ENCODE measurements at places on chromosomes 12 and 14. TPM values are rescaled to one million over a fixed set of nuclear protein-coding genes. Genes with fewer than 3 reads are reported as not detected.

DNA sequence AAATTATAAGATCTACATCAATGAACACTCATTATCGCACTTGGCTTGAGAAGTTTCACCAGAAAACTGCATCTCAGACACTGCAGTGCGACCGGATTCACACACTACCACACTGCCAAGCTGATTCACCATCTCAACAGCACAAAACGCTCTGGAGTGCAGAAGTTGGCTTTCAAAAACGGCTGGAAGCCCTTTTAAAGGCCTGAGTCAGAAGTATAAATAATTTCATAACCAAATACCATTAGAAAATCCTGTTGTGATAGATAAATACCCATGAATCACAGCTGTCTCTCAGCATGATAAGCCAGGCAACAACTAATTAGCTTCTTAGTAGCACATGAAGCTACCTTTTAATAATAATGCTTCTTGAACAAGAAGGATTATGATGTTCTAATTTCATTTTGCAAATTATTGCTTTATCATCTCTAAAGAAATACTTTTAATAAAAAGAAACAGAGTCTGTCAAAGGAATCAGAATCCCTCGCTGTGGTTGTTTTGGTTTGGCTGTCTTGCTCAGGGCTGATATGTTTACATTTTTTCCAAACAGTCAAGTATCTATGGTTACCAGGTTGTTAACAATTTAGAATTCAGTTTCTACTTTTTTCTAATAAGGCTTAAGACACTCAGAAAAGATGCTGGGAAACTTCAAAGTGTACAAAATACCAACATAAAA is 51.2 kb downstream of the SLC2A13 start:
- no peak for DNase-seq

DNA sequence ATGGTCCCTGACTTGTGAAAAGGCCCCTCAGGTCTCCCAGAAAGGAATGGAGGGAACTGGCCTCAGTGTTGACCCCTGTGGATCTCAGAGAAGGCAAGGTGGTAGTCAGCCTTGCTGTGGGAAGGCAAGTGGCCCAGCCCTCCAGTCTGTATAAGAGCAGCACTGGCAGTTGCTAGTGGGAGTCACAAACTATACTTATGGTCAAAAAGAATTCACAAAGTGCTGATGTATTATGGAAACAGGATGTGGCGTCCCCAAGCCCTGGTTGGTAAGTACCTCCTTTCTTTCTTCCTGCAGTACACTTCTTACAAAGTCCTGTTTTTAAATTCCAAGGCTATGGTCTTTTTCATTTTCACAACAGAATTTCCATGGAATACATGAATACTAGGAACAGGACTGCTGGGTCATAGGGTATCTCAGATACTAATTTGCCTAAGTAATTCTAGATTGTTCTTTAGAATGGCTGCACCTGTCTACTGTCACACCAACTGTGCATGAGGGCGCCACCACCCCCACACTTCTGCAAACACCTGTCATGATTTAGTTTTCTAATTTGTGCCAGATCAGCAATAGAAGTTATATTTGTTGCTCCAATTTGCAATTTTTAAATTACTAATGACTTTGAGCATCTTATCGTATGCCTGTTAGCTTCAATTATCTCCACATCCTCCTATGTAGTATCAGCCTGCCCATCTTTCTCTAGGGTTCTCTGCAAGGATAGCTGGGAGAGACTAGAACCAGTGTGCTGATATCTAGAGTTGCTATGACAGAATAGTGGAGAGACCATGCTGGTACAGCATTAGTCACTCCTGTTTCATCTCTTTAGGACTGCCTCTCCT is 40.7 kb upstream of the TMEM263 start:
- no peak for DNase-seq

- no peak for DNase-seq
Observed at GRCh38 chr12:106323537-106323936, 21.0 kb downstream of the TCP11L2 start.

DNA sequence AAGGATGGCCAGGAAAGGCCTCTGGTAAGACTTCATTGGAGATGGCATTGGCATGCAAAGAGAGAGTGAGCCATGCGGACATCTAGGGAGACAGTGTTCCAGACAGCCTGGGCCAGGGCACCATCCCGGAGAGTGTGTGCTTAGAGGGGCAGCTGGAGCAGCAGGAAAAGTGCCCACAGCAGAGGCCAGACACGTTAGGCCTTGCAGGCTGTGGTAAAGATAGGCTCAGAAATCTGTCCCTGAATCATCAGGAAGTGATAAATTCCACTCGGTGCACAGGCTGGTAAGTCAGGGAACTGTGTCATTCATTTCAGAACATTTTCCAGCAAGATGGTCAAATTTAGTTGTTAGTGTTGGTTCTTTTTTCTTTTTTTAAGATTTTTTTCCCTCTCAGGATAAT is 8.8 kb downstream of the GALNT16 start:
- DNase-seq: no peak

- DNase-seq: no peak
Observed at GRCh38 chr14:99147366-99147740, 124.6 kb downstream of the BCL11B start.

GRCh38 chr12:46701356-46701755 is 124.4 kb downstream of the SLC38A4 start:
- no peak for DNase-seq

Gene SBNO1
- 17.7 TPM for total RNA-seq

GRCh38 chr12:25069224-25069623 is 120.3 kb upstream of the BCAT1 start:
- DNase-seq: no peak

DNA sequence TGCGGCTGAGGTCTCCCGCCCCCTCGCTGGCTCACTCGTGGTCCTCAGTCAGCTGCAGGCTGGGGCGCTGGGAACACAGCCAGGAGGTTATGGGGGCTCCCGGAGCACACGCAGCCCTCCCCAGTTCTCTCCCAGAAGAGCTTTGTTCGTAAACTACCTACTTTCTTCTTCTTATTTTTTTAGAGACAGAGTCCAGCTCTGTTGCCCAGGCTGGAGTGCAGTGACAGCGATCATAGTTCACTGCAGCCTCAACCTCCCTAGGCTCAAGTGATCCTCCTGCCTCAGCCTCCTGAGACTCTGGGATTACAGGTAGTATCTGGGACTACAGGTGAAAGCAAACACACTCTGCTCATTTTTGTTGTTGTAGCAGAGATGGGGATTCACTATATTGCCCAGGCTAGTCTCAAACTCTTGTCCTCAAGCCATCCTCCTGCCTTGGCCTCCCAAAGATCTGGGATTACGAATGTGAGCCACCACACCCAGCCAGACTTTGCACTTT is 15.5 kb upstream of the PLA2G1B start:
- DNase-seq: no peak

GRCh38 chr12:94951071-94951934 is 52.2 kb downstream of the NDUFA12 start:
- no peak for DNase-seq

Gene MCRS1
- total RNA-seq: 113 TPM

Gene CISTR
- total RNA-seq: not detected

DNA sequence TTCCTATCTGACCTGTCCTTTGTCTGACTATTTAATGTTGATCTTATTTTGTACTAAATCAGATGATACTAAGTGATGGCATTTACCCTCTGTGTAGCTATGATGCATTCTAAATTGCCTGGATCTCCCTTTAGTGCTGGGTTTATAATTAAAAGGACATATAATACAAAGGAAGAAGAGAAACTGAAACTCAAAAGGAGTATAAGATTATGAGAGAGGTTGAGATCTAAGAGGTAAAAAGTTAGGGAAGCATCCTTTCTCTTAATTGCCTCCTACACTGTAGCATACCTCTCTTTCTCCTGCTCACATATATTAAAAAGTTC is 86.9 kb upstream of the MON2 start:
- DNase-seq: no peak

- DNase-seq: peak; percentile 73
Observed at GRCh38 chr12:111409780-111410430, 4.2 kb downstream of the SH2B3 start.

Gene DAO
- total RNA-seq: not detected

DNA sequence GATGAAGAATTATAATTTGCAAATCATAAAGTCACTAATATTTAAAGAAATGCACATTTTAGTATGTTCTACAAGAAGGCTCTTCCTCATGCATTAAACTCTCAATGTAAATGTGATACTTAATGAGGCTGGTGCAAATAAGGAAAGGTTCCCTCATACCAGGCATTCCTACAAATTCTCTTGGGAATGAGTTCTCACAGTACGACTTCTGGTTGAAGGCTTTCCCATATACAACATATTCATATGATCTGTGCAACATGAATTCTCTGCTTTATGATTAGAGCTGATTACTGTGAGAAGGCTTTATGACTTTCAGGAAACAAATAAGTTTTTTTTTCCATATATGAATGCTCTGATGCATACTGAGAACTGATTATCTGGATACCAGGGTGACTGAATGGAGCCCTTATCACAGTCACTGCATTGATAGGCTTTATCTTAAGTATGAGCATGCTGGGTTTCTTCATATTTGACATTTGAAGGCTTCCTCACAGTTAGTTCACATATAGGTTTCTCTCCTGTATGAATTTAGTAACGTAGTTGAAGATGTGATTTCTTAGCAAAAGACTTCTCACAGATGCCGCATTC is 293.9 kb downstream of the RAD51B start:
- DNase-seq: no peak

Measured in H7 (cell line).